ENCODE measurements at places on chromosomes 7 and 10.

DNA sequence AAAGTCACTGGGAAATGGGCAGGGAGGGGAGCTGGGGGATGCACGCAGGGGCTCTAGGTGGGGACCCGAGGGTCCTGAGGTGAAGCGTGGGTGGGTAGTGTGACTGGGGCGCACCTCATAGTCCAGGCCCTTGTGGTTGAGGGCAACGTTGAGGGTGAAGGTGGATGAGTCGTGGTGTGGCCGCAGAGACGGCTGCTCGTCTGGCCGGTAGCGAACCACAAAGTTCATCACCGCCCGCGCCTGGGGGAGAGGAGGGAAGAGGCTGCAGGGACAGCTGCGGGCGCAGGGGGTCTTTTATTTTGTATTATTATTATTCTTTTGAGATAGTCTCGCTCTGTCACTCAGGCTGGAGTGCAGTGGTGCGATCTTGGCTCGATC lies 5.8 kb upstream of the MOGAT3 start:
- peaks cover 43% of the 10 kb centered on the region for H3K36me3 ChIP-seq
- no peak overlapping the region for H3K4me3 ChIP-seq
- H3K4me1 ChIP-seq, result peaks cover 10% of the 10 kb centered on the region

DNA sequence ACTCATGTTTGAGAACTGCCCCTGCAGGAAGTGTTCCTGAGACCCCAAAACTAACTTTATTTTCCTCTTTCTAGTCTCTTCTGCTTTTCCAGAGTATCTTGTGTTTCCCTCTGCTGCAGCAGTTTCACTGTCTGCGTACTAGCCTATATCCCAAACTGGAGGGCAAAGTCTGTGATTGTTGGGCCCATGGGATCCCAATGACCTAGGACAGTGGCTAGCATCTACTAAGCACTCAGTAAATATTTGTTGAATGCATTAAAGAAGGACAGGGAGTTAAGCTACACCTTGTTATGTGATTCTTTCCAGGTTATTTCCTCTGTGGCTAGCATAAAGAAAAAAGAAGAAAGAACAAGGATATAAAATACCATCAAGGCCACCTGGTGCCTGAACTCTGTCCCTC lies 210.6 kb upstream of the PHYHIPL start:
- H3K27ac ChIP-seq, result no peak overlapping the region
- no peaks in the 10 kb centered on the region for H3K4me1 ChIP-seq
- H3K4me3 ChIP-seq, result no peak overlapping the region
- no peak for DNase-seq
- no peaks in the 10 kb centered on the region for H3K36me3 ChIP-seq

- no peaks in the 10 kb centered on the region for H3K4me1 ChIP-seq
- DNase-seq, result no peak
- H3K4me3 ChIP-seq, result no peak overlapping the region
These were observed 47.0 kb downstream of the PTPRE start for GRCh38 chr10:127953876-127954275.

- no peak overlapping the region for H3K4me3 ChIP-seq
- peaks cover 94% of the 10 kb centered on the region for H3K36me3 ChIP-seq
- H3K27ac ChIP-seq, result peak overlapping the region; percentile 42
- H3K27me3 ChIP-seq, result no peaks in the 10 kb centered on the region
- H3K4me1 ChIP-seq, result peaks cover 45% of the 10 kb centered on the region
- no peak for DNase-seq
These were observed 34.5 kb downstream of the DNAJB6 start for GRCh38 chr7:157371296-157371695.

DNA sequence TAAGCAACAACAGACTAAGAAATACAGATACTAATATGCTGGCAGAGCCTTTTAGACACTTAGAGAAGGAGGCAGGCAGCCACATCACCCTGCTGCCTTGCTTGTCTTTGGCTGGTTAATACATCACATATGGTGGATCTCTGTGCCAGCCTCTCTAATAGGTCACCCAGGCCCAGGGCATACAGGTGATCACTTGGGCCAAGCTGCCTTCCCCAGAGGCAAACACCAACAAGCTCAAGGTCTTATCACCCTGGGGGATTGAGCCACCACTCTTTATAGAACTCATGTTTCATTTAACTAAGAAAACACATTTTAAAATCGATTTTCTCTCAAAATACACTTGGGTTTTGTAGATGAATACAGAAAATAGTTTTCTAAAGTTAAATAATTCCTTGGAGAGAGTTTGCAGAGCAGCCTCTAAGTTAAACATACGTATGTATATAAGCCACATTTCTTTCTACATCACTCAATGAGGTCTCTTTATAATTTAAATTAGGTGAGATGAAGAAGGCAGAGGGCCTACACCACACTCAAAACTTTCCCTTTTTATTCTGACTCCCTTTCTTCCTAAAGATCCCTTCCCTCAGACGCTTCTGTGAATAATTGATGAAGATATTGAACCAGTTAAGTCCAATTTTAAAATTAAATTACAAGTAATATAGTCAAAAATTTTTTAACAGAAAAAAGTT lies 556.8 kb upstream of the GHITM start:
- DNase-seq, result no peak
- no peaks in the 10 kb centered on the region for H3K4me1 ChIP-seq
- no peak overlapping the region for H3K27ac ChIP-seq
- no peak overlapping the region for H3K4me3 ChIP-seq
- no peaks in the 10 kb centered on the region for H3K27me3 ChIP-seq
- no peaks in the 10 kb centered on the region for H3K36me3 ChIP-seq

DNA sequence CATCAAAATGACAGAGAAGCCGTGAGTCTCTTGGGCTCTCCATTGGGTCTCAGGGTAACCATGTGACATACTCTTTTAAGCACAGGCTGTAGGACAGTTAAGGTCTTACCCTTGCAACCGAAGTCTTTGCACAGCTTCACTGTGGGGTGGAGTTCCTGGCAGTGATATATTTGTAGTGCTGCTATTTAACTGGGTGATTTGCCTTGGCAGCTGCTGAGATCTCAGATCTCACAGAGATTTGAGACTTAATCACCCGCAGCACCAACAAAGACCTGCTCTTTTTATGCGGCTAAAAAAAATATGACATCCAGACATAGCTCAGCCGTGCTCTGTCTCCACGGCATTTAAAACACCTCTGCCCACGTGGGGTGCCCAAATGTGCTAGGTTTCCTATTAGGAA lies 63.4 kb upstream of the NPTX2 start:
- no peaks in the 10 kb centered on the region for H3K36me3 ChIP-seq
- no peak for DNase-seq
- H3K4me1 ChIP-seq, result no peaks in the 10 kb centered on the region
- H3K27me3 ChIP-seq, result peaks cover 3% of the 10 kb centered on the region

- H3K36me3 ChIP-seq, result no peaks in the 10 kb centered on the region
- H3K4me1 ChIP-seq, result no peaks in the 10 kb centered on the region
- no peaks in the 10 kb centered on the region for H3K27me3 ChIP-seq
- H3K4me3 ChIP-seq, result no peak overlapping the region
These were observed 37.9 kb downstream of the ADAM12 start for GRCh38 chr10:126350216-126350992.

GRCh38 chr7:7146837-7147236 lies 35.5 kb upstream of the C1GALT1 start:
- H3K36me3 ChIP-seq, result peaks cover 3% of the 10 kb centered on the region
- peaks cover 6% of the 10 kb centered on the region for H3K4me1 ChIP-seq
- DNase-seq, result no peak
- H3K4me3 ChIP-seq, result no peak overlapping the region
- H3K27ac ChIP-seq, result no peak overlapping the region

- peaks cover 31% of the 10 kb centered on the region for H3K4me1 ChIP-seq
- H3K27ac ChIP-seq, result no peak overlapping the region
- H3K4me3 ChIP-seq, result peak overlapping the region; percentile 52
- H3K36me3 ChIP-seq, result peaks cover 7% of the 10 kb centered on the region
- peaks cover 2% of the 10 kb centered on the region for H3K27me3 ChIP-seq
These were observed 2.0 kb downstream of the OAT start for GRCh38 chr10:124416733-124417132.

GRCh38 chr7:53119514-53119941 lies 84.1 kb downstream of the POM121L12 start:
- no peaks in the 10 kb centered on the region for H3K27me3 ChIP-seq
- no peak overlapping the region for H3K27ac ChIP-seq
- no peaks in the 10 kb centered on the region for H3K4me1 ChIP-seq
- H3K4me3 ChIP-seq, result no peak overlapping the region
- no peaks in the 10 kb centered on the region for H3K36me3 ChIP-seq

- no peak for DNase-seq
- no peaks in the 10 kb centered on the region for H3K36me3 ChIP-seq
- H3K27ac ChIP-seq, result no peak overlapping the region
- H3K27me3 ChIP-seq, result no peaks in the 10 kb centered on the region
- H3K4me1 ChIP-seq, result no peaks in the 10 kb centered on the region
These were observed 58.5 kb downstream of the CADPS2 start for GRCh38 chr7:122827763-122828162.

GRCh38 chr10:83562381-83562780 lies 576.9 kb upstream of the GHITM start:
- H3K4me3 ChIP-seq, result no peak overlapping the region
- H3K36me3 ChIP-seq, result no peaks in the 10 kb centered on the region
- no peak for DNase-seq
- no peaks in the 10 kb centered on the region for H3K27me3 ChIP-seq

DNA sequence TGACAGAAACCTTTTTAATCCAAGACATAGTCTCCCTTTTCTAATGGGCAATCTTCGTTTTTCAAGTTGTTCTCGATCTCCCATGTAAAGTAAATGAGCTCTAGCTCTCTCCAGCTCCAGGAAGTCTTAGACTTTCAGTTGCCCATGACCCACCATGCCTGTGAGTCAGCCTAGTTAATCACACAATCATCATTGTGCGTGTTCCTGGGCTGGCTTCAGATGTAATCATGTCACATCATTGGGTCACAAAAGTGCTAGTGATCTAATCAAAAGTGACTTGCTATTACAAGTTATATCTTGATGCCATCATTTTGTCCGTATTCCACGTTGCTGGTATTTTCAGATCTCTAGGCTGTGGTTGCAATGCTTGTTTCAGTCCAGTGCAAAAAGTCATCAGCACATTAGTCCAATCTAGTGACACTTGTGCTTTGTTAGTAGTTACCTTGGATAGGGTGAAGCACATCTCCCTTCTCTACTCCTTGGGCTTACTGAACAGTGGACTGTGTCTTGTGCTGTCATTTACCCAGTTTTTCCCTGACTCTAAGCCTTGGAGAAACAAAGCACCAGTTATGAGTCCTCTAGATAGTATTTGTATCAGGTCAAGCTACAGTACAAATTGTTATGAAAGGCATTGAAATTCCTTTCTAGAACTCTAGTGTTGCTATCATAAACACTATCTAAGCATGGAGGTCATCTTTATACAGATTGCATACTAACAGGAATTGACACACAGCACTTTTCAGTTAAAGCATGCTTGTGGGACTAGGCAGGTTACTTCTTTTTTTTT lies 316.6 kb downstream of the GFRA1 start:
- DNase-seq, result no peak
- H3K27ac ChIP-seq, result no peak overlapping the region
- H3K27me3 ChIP-seq, result no peaks in the 10 kb centered on the region
- no peak overlapping the region for H3K4me3 ChIP-seq

DNA sequence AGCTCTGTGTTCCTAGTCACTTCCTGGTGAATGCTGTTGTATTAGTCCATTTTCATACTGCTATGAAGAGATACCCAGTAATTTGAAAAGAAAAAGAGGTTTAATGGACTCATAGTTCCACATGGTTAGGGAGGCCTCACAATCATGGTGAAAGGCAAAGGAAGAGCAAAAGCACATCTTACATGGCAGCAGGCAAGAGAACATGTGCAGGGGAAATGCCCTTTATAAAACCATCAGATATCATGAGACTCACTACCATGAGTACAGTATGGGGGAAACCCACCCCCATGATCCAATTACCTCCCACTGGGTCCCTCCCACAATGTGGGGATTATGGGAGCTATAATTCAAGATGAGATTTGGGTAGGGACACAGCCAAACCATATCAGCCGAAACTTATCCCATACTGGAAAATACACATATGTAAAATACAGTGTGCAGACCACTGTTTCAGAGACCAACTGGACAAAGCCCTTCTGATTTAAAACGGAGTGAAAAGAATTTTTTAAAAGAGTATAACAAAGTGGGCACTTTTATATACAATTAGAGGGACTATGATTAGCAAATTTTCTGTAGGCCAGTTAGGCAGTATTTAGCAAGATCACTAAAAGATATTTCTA lies 8.0 kb downstream of the CYREN start:
- H3K4me1 ChIP-seq, result peaks cover 73% of the 10 kb centered on the region
- H3K36me3 ChIP-seq, result peaks cover 96% of the 10 kb centered on the region
- H3K4me3 ChIP-seq, result no peak overlapping the region
- H3K27me3 ChIP-seq, result no peaks in the 10 kb centered on the region
- H3K27ac ChIP-seq, result peak overlapping the region; percentile 92

- H3K4me1 ChIP-seq, result peaks cover 4% of the 10 kb centered on the region
- no peak overlapping the region for H3K27ac ChIP-seq
- no peak for DNase-seq
- no peak overlapping the region for H3K4me3 ChIP-seq
- no peaks in the 10 kb centered on the region for H3K36me3 ChIP-seq
- H3K27me3 ChIP-seq, result peaks cover 21% of the 10 kb centered on the region
These were observed 272.9 kb downstream of the TRIL start for GRCh38 chr7:28685242-28685643.

- DNase-seq, result no peak
- no peaks in the 10 kb centered on the region for H3K36me3 ChIP-seq
- no peaks in the 10 kb centered on the region for H3K4me1 ChIP-seq
- no peak overlapping the region for H3K27ac ChIP-seq
- H3K4me3 ChIP-seq, result no peak overlapping the region
These were observed 30.8 kb downstream of the KPNA7 start for GRCh38 chr7:99177165-99177564.

GRCh38 chr10:75751232-75751631 lies 319.8 kb downstream of the LRMDA start:
- H3K4me1 ChIP-seq, result no peaks in the 10 kb centered on the region
- H3K27ac ChIP-seq, result no peak overlapping the region
- no peaks in the 10 kb centered on the region for H3K36me3 ChIP-seq
- H3K27me3 ChIP-seq, result peaks cover 4% of the 10 kb centered on the region

- no peak overlapping the region for H3K4me3 ChIP-seq
- peaks cover 12% of the 10 kb centered on the region for H3K27me3 ChIP-seq
- no peaks in the 10 kb centered on the region for H3K36me3 ChIP-seq
- no peak overlapping the region for H3K27ac ChIP-seq
- DNase-seq, result no peak
- H3K4me1 ChIP-seq, result no peaks in the 10 kb centered on the region
These were observed 238.5 kb upstream of the KMT2E start for GRCh38 chr7:104775531-104775930.

Measured in activated T-cell treated with anti-CD3 and anti-CD28 coated beads, Interleukin-2, amount 50 U/mL, for 24 hours (primary cell).